Stimulated activated CD8-positive, alpha-beta memory T cell treated with anti-CD3 and anti-CD28 coated beads, Interleukin-4, amount 100 ng/mL, for 1 hour (primary cell): ENCODE measurements at places on chromosomes 11 and 22.
A peak's percentile ranks its signal among the peaks of the same experiment; 100 is the strongest.

- no peak for DNase-seq
These were observed 23.4 kb downstream of the HPS4 start for GRCh38 chr22:26460202-26460601.

DNA sequence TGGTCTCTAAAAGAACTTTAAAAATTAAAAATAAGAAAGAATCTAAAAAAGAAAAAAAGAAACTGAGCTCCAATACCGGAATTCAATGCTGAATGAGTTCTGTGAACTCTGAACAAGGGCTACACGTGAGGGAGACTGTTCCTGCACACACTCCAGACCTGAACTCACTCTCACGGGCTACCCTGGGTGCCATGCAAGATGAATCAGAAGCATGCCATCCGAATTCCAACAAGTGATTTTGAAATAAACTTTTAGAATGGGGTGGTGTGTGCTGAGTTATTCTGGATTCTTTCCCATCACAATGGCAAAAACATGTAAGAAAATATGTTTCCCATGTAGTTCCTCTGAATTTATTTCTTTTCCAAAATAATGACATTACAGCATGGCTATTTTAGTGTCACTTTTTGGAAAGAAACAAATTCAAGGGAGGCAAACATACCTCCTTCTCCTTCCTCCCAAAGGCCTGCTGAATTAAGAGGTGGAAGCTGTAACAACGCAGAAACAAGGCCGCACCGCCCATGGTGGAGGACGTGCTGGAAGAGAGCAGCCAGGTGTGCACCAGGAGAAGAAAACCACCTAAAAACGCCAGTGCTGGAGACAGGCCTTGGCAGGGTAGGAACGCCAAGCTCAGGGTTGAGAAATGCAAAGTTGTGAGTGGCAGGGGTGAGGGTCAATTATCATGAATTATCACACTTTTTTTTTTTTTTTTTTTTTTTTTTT, 63.2 kb upstream of the ARFGAP3 start:
- DNase-seq, result no peak

DNA sequence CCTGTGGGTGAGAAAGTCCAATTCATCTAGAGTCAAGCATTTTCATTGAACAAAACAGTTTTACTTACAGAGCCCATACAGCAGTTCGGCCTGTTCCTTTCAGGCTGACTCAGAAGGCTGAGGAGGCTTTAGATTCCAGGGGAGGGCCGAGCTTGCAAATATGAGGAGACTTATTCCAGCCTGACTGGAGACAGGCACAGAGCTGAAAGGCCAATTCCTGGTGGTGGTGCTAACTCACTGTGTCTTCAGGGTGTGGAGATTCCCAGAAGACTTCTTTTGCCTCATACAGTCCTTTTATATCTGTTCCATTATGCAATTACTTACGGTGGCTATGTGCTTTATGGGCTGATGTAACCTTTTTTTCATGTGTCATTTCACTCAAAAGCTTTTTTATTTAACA, at the start of gene OR51E2:
Gene OR51E2, minus strand, starts transcription at position 269 of the 400 bp plus-strand sequence. CDS start 15,142 bp downstream, outside the sequence.
- no peak for DNase-seq

- no peak for DNase-seq
These were observed 6.7 kb downstream of the TRPT1 start for GRCh38 chr11:64219354-64219684.

GRCh38 chr11:60891103-60891741, 15.2 kb downstream of the PRPF19 start:
- DNase-seq, result no peak

GRCh38 chr11:64777449-64778222, 706 bp downstream of the SF1 start:
- DNase-seq, result peak; percentile 76

DNA sequence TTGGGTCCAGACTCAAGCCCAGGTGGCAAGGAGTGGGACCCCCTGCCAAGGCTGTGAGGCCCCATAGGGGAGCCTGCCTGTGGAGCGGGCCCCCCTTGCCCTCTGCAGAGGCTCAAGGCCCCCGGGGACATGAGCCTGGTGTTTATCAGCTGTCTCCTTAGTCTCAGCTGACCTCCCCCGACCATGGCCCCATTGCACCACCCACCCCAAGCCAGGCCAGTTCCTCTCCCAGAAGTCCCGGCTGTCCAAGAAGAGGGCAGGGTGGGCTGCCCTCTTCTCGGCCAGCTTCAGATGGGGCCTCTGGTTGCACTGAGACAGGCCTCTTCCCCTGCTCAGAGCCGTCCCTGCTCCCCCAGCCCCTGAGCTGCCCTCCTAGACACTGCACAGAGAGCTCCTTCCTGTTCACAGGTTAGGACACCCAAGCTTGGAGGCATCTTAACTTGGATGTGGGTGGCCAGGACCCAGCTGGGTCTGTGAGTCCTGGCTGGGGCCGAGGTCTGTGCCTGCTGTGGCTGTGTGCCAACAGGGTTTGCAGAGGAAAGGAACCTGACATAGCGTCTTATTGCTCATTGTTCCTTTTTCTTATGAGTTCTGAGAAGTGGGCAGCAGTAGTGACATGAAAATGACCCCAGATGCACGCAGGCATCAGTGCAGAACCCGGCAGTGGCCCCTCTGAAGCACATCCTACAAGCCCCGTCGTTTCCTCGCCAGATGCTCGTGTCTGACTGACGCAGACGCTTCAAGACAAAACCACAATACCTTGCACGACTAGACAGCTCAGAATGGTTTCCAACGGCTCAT, 5.4 kb downstream of the TRABD start:
- peak; percentile 52 for DNase-seq
